ENCODE measurements at places on chromosomes 5 and 9.

- no peak for DNase-seq
Measured at GRCh38 chr9:137470785-137471184, 11.7 kb upstream of the NSMF start.

DNA sequence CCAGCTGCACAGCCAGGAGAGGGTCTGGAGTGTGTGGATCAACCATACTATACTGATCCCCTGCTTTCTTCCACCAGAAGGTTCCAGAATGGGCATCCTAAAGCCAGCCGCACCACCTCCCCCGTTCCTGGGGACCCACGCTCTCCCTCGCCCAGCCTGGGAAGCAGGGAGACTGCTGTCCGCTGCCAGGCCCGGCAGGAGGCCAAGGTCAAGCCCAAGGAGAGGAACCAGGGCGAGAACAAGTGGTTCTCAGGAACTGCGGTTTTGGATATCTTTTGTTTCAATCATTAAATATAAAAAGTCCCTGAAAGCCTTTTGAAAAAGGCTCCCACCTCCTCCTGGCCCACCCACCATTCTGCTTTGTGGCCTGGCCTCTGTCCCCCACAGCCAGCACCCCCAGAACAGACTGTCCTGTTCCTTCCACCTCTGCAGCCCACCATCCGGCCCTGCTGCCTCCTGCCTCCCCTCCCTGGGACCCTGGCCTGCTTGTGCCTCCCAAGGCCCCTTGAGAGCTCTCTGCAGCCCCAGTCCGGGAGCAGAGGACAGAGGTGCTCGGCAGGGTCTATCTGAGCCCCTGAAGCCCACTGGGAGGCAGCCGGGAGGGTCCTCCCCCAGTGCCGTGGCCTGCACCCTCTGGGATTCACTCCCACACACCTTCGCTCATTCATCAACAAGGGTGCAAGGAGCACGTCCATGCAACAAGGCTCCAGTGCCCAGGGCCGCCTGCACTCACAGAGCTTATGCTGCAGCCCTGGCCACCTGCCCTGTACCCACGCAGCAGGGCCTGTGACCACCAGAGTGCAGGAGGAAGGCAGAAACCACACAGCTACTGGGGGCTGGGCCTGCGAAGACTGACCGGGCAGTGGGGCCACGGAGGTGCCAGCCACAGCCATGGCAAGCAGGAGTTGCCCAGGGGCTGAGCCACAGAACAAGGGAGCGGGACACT, 614 bp upstream of the LCN6 start:
- DNase-seq = no peak

DNA sequence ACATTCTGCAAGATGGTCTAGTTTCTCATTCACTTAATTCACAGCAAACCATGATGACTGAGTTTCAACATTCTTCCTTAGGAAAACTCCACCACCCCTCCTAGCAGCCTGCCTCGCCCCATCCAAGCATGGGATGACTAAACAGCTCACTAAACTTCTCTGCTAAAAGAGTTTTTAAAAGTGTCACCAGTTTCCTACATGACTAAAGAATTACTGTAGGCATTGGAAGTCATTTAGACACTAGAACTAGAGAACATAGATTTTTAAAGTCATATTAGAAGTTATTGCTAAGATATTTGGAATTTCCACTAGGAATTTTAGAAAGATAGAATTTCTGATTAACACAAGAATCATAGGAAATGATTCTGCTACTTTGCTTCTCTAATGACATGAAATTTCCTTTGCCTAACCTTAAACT, 5.5 kb upstream of the ESM1 start:
- no peak for DNase-seq

DNA sequence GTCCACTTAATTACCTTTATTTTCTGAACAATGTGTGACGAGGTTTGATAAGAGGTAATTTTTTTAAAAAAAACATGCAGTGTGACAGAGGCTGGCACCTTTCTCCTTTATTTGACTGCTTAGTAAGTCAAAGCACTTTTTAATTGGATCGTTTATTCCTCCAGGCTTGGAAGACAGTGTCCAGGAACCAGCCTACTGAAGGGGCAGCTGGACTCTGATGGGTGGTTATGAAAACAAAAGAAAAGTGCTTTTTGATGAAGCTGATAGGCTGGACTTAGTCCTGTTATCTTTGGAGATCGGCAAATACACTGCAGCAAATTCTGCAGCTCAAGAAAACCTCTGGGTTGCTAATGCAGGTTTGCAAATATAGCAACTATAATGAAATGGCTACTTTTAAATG, 141.7 kb downstream of the DCP2 start:
- no peak for DNase-seq

GRCh38 chr5:147504011-147504410, 5.9 kb downstream of the DPYSL3 start:
- DNase-seq = no peak

DNA sequence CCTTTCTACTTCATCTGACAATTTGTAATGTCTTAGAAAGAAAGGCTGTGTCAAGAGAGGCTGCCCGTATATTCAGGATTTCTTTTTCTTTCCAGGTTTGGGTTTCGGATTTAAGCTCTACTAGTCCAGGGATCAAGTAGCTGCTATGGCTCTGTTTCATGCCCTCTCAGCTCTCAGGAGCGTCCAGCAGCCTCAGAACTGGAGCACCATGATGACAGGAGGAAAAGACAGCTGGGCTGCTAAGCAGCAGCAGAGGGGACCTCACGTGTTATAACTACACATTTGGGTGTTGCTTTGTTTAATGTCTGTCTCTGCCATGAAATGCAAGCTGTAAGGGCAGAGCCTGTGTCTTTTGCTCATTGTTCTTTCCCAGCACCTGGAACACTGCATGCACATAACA, 28.5 kb downstream of the TBC1D2 start:
- no peak for DNase-seq

DNA sequence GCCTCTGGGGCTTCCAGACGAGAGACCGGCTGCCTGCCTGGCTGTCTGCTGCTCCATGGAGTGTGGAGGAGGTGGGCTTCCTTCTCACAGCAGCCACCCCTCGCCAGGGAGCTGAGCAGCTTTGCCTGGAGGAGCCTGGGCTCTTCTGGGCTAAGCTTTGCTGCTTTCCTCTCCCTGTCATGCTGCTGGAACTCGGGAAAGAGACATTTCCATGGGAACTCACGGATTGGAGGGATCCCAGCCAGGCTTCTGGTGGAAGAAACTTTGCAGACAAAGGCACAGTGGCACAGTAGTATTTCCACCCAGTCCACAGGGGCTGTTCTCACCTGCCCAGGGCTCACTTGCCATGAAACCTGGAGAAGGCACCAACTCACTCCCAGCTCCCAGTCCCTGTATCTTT, 5.6 kb upstream of the NTNG2 start:
- no peak for DNase-seq

Measured in stimulated activated CD4-positive, alpha-beta T cell treated with anti-CD3 and anti-CD28 coated beads, Interleukin-15, amount 100 ng/mL, for 24 hours (primary cell).